Hindlimb muscle (tissue), 1 donor: ENCODE measurements at places on chromosomes 7 and 10.
A peak's percentile ranks its signal among the peaks of the same experiment; 100 is the strongest.

DNA sequence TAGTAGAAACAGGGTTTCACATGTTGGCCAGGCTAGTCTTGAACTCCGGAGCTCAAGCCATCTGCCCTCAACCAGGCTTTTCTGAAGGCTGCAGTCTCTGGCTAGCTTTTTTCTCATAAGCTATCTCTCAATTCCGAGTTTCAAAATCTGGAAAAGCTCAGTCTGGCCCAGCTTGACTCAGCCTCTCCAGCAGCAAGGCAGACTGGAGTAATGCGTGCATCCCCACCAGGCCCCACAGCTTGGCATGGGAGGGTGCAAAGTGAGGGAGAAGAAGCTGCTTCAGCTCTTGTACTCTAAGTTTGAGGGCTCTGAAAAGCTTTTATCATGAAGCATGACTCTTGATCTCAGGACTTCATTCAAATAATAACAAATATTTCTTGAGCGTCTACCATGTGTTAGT is 4.8 kb downstream of the DHTKD1 start:
- no peak for DNase-seq

DNA sequence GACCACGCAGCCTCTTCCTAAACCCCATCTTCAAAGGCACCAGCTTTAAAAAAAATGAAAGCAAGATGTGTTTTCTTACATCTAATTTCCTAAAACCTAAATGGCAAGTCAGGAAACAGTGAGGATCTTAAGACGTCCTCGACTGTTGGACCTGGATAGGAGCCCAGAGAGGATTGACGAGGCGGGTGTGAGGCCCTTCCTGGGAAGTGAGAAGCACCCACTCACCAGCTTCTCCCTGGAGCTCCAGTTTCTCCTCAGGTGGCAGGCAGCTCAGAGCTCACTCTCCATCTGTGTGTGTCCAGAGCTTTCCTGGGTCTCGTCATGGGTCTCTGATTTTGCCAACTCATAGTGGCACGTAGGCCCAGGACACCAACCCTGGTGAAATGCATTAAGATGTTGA is 614.0 kb upstream of the AUTS2 start:
- no peak for DNase-seq

DNA sequence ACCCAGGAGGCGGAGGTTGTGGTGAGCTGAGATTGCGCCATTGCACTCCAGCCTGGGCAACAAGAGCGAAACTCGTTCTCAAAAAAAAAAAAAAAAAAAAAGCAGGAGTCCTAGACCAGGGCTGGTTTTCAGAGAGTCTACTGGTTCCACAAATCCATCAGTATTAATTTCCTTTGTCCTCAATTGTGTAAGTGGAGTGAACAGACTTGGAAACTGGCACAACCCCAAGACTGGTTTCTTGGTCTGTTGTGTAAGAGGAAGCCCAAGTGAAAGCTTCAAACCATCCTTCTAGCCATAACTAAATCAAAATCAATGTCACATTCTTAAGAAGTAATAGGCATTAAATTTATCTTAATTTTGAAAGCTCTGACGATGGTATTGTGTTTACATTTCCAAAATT is 213.6 kb downstream of the DGKI start:
- DNase-seq: no peak

- DNase-seq: peak; percentile 85
Observed at GRCh38 chr10:113496111-113497109, 56.4 kb upstream of the HABP2 start.

GRCh38 chr7:95804052-95804451 is 31.7 kb downstream of the DYNC1I1 start:
- DNase-seq: no peak

DNA sequence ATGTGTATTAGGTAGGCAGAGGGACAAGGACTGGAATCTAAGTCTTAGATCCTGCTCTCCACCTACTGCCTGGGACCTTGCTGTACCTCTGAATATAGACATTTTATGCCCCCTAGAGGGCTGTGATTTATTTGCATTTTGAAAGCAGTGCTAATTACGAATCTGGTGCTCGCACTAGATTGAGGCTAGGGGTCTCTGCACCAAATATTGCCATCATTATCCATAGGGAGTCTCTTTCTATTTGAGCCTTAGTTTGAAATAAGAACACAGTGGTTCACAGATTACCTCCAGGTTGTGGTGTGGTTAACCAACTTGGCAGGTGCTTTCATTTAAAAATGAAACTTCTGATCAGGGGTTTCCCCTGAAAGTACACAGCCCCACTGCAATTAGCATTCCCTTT is 41.8 kb downstream of the CNNM1 start:
- DNase-seq: no peak

GRCh38 chr7:5797716-5798115 is 16.3 kb upstream of the RNF216 start:
- no peak for DNase-seq

DNA sequence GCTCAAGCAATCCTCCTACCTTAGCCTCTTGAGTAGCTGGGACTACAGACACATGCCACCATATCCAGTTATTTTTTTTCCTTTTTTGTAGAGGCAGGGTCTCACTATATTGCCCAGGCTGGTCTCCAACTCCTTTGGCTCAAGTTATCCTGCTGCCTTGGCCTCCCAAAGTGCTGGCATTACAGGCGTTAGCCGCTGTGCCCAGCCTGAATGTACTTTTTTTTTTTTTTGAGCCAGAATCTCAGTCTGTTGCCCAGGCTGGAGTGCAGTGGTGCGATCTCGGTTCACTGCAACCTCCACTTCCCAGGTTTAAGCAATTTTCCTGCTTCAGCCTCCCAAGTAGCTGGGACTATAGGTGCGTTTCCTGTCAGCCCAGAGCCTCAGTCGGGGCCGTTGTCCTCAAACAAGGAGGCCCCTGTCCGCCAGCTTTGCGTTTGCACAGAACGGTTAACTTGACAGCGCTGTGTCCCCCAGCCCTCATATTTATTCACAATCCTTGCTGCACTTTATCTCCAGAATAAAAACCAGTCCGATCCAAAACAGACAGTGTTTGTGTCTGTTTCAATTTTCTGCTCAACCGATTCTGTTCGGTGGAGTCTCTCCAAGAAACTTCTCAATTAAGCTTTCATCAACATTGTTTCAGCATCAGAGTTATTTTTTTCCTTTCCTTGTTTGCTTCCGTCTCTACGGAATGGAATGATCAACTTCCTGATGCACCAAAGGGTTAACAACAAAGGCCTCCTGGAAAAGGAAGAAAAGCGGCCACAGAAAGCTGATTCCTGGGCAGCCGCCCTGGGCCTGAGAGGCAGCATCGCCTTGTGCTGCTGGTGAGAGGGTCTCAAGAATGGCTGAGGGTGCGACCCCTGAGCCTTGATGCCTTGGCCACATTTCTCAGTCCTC is 64.5 kb downstream of the PDIA4 start:
- DNase-seq: peak; percentile 26

- no peak for DNase-seq
Observed at GRCh38 chr10:102287538-102287937, 42.2 kb downstream of the GBF1 start.

DNA sequence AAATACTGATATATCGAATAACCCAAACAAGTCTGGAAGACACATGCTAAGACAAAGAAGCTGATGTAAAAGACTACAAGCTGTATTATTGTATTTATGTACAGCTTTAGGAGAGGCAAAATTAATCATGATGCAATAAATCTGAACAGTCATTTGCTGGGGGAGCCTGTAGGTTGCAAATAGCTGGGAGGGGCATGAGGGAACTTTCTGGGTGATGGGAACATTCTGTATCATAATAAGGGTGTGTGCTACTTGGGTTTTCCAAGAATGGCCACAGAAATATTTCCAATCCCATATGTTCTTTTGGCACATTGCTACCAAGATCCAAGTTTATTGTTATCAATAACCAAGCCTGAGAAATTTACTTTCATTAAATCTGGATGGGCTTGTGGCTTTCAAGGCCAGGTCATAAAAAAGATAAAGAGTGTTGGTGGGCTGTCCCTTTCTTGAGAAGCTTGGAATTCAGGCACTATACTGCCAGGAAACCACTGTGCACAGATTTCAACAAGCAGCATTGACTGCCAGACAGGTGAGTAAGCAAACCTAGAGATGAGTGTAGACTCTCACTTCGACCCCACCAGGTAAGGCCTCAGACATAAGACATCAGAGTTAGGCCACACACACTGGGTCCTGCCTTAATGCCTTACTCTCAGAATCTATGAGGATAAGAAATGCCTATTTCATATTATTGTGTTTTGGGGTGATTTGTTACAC is 629.7 kb upstream of the FZD8 start:
- no peak for DNase-seq

DNA sequence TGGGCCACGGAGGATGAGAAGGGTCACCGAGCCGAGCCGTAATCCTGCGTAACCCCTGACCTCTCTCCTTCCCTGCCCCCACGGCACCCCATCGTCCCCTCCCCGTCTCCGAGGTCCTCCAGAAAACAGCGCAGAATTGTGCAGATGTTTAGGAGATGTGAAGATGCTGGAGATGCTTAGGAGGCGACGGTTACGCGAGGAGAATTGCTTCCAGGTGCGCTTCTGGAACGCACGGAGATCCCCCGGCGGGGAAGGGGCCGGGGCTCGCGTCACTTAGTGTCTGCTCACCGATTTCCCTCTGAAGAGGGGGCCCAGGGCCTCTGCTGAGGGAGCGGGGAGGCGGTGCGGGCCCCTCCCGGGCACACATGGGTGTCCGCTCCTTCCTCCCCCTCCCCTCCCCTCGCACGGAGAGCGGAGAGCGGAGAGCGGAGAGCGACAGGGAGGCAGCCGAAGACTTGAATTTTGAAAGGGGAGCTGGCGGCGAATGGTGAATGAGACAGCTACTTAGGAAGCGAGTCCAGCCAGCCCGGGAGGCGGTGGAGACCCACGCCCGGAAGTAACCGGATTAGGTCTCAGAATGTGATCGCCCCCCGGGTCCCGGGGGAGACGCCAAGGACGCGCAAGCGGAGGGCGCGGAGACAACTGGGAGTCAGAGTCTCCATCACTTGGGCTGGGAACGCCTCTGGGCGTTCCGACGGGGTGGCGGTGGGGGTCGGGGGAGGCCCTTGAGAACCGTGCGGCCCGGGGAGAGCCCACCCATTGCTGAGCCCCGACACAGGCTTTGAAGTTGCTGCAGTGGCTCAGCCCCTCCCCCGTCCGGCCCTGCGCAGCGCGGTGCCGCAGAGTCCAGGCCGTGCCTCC is 8.7 kb upstream of the EN2 start:
- DNase-seq: no peak

DNA sequence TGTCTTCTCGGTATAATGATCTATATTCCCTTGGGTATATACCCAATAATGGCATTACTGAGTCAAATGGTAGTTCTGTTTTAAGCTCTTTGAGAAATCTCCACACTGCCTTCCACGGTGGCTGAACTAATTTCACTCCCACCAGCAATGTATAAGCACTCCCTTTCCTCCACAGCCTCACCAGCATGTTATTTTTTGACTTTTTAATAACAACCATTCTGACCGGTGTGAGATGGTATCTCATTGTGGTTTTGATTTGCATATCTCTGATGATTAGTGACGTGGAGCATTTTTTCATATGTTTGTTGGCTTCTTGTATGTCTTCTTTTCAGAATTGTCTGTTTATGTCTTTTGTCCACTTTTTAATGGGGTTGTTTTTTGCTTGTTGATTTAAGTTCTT is 33.6 kb downstream of the KIAA1217 start:
- no peak for DNase-seq

GRCh38 chr7:55365205-55365674 is at the start of gene LANCL2:
LANCL2 (plus strand) TSS chr7:55365337; CDS start chr7:55366026, 689 bp downstream.
- peak; percentile 37 for DNase-seq

DNA sequence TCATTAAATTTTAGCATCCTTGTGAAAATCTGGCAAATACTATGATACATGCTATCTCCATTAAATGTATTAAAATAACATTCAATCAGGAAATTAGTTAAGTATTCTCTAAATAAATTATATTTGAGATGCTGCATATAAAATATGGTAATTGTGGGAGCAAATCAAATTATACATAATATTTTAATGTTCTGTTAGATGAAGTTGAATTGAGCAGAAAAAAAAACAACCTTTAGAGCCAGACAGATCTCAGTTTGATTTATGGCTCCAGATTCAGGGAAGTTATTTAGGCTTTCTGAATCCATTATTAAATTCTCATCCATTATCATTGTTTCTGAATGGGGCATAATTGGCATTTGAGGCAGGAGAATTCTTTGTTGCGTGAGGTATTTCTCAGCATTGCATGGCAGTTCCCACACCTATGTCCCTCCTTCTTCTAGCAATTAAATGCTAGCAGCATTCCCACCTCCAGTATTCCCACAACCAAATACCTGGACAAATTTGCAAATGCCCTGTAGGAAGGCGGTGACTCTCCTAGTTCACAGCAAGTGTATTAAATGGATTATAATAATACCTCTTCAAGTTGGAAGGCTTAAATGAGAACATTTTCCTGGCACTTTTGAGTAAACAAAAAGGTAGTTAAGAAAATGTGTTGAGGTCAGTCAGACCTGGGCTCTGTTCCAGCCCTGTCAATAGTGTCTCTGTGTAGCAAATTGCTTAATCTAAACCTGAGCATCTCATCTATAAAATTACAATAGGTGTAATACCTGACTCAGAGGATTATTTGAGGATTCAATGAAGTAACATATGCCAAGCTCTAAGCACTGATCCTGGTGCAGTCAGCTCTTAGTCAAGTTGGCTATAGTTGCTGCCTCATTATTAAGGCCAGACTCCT is 108.9 kb downstream of the RNLS start:
- no peak for DNase-seq

DNA sequence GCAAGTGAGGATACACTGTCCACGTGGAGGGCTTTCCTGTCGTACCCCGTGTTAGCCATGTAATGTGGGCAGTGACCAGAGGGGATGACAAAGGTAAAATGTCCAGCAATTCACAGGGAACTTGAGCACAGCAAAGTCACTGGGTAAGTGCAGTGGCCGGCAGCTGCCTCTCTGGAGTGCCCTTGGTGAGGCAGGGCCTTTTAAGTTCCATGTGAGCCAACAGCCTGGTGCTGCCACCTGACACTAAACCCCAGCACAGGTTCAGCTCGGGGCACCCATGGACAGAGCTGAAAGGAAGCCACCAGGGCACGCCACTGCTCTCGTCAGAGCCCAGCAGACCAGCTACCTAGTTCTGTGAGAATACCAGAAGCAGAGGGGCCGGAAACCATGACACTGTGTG is 168.3 kb downstream of the PRKAG2 start:
- no peak for DNase-seq

DNA sequence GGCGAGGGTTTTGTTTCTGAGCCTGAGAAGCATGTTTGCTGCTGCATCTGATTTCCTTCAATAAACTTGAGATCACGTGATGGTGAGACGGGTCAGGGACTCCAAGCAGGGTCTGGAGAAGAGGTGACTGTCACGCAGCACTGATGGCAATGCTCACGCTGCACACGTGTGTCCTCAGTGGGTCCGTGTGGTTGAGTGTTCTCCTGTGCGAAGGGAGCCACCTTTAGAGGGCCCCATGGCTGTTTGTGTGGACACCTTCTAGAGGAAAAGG is 100.4 kb downstream of the WDR37 start:
- DNase-seq: no peak
